NCI-H460 (cell line): ENCODE measurements at places on chromosomes 5 and 9. TPM values are rescaled to one million over a fixed set of nuclear protein-coding genes. Genes with fewer than 3 reads are reported as not detected.
A peak's percentile ranks its signal among the peaks of the same experiment; 100 is the strongest.

DNA sequence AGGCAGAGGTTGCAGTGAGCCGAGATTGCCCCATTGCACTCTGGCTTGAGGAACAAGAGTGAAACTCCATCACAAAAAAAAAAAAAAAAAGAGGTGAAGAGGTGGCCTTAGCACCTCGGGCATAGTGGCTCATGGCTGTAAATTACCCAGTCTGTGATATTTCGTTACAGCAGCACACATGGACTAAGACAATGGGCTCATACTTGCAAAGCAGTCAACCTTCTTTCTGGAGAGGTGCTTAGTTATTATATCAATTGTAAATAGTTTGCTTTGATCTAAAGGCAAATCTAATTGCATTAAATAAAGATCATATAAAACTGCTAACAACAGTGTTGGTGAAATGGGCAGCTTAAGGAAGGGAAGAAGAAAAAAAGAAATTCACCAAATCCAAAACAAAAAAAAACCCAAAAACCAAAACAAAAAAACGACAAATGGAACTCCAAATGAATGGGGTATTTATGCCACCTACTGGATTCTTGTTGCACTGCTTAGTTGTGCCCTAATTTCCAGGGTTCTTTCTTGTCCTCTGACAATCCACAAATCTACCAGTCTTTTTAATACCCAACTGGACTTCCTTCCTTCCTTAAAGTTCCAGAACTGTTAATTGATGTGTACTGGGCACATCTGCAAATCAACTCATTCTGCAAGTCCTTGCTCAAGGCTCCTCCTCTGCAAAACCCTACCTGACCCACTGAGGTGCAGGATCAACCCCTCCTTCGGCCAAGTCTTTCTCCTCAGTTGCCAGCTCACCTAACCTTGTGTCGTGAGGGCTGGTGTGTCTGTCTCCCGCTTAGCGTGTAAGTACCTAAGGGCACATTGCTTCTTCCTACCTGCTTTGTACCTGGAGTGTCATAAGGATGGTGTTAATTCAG is 35.0 kb upstream of the DMRT1 start:
- peak; percentile 8 for DNase-seq

- no peak for DNase-seq
These were observed 49.9 kb upstream of the SHB start for GRCh38 chr9:38118862-38119438.

DNA sequence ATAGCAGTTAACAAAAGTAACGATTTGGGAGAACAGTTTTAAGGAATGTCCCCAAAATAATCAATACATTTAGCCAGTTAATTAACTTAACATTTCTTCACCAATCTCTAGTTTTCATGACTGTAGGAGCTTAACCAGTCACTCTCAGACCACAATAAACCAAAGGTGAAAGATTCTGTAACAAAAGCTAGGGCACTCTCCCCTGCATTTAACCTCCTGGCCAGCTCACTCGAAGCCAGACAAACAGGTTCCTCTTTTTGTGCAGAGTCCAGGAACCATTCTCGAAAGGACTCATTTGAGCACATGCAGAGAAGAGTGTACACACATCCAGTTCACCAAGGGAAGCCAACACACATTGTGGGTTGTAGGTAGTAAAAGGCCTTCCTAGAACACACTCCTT is 6.5 kb downstream of the IL7R start:
- DNase-seq = no peak

DMRT3 gene
- not detected in 2 replicates for total RNA-seq

WDR31 gene
- 1.5 and 1.7 TPM in 2 replicates for total RNA-seq

GRIN3A gene
- total RNA-seq = not detected in 2 replicates
